ENCODE measurements at places on chromosomes 6 and 20.

DNA sequence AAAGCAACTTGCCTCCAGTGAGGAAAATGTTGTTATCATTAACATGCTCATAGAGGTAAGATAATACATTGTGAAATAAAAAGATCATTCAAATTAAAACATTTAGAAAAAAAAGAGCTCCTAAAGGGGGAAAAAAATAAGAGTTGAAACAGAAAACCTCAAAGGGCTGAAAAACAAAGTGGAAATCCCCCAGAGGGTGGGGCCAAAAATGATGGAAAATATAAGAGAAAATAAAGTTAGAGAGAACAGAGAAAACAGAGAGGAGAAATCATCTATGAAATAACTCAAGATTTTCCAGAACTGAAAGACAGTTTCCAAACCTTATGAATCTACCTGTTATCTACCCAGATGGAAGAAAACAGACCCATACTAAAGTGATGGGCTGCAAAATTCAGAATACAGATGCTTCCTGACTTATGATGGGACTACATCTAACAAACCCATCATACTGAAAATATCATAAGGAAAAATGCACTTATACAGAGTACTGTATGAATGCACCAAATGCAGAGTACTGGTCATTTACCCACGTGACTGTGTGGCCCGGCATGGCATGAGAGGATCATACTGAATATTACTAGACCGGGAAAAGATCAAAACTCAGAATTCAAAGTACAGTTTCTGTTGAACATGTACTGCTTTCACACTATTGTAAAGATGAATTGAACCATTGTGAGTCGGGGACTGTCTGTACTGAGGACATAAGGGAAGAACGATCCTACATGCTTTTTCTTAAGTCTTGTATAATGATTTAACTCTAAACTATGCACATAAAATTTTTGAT is 4.0 kb downstream of the ZBTB24 start:
- no peak for DNase-seq

- no peak for DNase-seq
Measured at GRCh38 chr6:111399626-111400025, 83.4 kb downstream of the REV3L start.

DNA sequence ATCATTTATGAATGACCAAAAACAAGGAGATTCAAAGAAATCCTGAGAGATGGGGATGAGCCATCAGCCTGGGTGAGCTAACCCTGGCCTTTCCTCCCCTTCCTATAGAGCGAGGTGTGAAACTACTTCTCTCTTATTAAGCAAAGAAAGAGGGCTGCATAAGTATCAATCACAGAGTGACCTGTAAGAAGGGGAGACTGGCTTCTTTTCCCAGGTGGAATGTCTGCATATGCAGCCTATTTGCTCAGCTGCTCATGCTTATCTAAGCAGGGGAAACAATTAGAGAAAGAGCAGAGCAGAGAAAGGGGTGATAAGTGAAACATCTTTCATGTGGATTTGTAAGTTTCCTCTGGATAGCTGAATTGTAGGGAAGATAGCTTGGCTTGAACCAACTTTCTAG is 160.0 kb downstream of the PKHD1 start:
- DNase-seq = no peak

GRCh38 chr20:60993433-60994044 is 258.5 kb upstream of the CDH4 start:
- DNase-seq = no peak

DNA sequence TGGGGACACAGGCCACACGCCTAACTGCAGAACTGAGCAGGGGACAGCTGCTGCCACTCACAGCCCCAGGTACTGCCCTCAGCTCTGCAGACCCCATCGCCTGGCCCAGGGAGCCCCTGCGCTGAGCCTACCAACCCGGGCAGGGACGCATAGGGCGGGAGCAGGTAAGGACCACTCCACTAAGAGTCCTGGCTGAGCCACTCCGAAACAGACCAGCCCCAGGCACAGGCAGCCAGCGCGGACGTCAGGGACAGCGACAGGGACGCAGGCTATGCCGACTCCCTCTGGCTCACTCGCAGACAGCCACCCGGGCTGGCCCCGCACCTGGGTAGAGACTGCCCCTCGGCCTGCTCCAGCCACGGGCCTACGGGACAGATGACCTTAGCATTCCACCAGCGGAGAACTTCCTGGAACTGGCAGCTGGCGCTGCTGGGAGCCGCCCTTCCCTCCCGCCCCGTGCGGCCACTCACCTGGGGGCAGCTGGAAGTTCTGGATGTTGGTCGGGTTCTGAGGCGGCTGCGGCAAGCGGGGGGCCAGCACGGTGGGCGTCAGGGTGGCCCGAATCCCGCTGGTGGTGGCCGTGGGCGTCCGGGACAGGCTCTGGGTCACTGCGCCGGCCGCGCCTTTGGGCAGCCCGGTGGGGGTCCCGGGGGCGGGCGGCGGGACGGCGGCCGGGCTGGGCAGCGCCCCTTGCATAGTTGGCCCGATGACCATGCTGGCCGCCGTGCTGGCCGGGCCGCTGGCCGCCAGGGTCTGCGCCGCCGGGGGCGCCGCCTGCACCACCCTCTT is 1.5 kb downstream of the TAF4 start:
- peak; percentile 54 for DNase-seq

DNA sequence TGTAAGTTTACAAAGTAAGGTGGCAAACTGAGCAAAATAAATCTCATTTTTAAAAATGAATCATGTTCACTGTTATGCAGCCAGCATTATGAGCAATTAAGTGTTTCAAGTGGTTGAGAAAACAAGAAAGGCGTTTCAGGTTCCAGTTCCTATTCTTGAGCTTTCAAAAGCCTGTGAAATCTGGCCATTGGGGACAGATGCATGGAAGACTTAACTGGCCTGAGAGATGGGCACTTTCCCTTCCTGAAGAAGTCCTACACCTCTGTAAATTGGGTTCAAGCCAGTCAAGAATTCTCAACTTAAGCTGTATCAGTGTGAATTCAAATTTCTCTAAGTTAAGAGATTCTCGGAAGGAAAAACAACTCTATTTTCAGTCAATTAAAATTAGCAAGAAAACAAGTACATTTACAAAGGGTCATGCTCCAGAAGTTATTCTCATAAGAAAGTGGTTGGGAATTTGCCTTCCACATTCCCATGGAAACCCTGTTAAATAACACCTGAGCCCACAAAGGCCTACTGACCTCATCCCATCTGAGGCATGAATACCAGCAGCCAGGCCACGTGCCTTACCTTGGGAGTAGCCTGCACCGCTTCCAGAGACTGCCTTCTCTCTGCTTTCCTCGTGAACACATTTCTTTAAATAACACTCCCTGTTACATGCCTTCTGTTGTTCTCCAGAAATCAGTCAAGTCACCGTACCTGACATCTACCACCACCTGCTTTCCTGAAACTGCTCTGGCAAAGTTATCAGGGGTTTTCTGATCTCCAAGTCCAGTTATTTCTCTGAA is 19.4 kb downstream of the MAP3K5 start:
- no peak for DNase-seq
